ENCODE measurements at places on chromosomes 12 and 14.

DNA sequence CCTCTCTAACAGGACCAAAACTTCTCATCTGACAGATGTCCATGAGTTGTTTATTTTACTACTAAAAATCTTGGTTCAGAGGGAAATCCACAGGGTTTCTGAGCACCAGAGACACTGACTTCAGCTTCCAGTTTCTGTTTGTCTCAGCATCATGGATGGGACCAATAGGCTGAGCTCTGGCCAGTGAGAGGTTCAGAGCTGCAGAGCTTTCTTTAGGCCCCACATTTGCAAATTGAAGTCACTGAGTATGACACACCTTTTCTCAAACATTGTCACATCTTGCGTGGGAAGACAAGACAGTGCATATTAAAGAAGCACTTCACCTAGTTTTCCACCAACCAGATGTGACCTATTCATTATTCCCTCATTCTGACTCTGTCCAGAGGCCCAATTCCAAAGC, 45.2 kb downstream of the RDH12 start:
- no peak for DNase-seq

- no peak for DNase-seq
These were observed 92.9 kb upstream of the MAX start for GRCh38 chr14:65195042-65195719.

GRCh38 chr12:109567296-109567695, 6.0 kb downstream of the MMAB start:
- DNase-seq: no peak

DNA sequence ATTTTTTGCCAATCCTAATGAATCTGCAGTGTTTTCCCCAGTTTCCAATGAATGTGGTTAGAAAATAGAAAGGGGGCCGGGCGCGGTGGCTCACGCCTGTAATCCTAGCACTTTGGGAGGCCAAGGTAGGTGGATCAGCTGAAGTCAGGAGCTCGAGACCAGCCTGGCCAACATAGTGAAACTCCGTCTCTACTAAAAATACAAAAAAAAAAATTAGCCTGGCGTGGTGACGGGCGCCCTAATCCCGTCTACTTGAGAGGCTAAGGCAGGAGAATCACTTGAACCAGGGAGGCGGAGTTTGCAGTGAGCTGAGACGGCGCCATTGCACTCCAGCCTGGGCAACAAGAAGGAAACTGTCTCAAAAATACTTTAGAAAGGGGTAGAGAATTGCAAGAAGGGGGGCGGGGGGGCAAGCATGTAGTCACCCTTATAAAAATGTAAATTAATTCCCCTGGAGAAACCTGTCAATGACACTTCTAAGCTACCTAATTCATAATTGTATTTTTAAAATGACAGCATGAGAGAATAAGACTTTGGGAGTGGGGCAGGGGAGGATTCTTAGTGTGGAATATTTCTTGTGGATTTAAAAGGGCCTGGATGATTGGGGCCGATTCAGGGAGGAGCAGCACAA, 1.7 kb downstream of the KLHDC2 start:
- DNase-seq: no peak

DNA sequence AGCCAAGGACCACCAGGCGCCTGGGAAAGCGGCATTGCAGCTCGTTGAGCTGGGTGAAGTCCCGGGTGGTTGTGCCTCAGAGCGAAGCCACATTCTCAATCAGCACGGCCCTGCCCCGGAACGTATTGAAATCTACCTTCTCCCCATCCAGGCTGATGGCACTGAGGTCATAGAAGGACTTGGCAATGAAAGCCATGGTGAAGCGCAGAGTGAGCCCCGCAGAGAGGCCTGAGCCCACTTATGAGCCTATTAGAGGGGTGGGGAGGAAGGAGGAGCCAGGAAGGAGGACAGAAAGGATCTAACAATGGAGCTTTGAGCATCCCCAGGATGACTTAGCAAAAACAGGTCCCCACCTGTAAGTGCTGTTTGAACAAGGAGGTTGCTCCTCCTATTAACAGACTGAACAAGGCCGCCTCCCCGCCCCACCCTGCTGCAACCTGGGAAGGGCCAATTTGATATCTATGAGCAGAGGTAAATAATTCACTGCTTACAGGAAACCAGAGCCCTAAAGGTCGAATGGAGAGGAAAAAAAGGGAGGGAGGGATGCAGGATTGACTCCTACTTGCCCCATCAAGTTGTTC, at the start of gene GPX2:
GPX2 (minus strand) TSS at position 215 of the 581 bp plus-strand sequence; CDS start at position 196, 19 bp downstream.
- no peak for DNase-seq

DNA sequence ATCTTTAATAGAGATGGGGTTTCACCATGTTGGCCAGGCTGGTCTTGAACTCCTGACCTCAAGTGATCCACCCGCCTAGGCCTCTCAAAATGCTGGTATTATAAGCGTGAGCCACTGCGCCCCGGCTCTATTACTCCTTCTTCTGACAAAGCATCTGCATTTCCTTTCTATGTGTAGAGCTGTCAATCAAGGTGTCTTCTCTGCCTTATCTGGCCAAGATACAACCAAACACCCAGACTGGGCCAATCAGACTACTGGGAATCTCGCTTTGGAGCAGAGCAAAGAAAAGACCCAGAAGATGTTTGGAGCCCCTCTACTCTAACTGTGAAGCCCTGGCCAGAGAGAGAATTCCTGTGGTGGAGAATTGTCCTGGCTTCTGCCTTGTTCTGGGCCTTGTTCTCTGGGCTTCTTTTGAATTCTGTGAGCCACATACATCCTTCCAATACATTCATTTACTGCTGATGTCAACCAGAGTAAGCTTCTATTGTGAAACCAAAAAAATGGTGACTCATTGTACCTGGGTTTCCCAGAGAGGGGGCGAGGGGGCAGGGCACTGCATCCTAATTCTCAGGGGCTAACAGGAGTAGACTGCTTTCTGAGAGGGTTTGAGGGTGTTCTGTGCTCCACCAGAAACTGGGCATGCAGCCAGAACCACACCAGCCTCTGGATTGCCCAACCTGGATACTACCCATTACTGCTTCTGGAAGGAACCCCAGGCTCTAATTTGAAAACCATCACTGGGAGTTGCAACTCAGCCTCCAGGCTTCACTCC, 18.8 kb upstream of the FLVCR2 start:
- DNase-seq: no peak

GRCh38 chr12:111195316-111195715, 173.6 kb downstream of the PHETA1 start:
- DNase-seq: no peak

DNA sequence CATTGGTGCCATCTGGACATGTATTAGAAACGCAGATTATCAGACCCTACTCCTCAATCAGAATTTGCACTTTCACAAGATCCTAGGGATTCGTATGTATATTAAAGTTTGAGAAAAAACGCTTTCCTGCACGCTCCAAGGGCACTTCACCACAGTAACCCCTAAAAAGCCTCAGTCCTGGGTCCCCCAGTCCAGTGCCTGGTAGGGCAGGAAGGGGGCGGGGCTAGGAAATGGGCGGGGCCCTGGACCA, 369 bp downstream of the DEPDC4 start:
- DNase-seq: no peak

- no peak for DNase-seq
These were observed 3.0 kb upstream of the CORO1C start for GRCh38 chr12:108734200-108734906.

GRCh38 chr14:61257469-61258057, 23.6 kb downstream of the TMEM30B start:
- no peak for DNase-seq

DNA sequence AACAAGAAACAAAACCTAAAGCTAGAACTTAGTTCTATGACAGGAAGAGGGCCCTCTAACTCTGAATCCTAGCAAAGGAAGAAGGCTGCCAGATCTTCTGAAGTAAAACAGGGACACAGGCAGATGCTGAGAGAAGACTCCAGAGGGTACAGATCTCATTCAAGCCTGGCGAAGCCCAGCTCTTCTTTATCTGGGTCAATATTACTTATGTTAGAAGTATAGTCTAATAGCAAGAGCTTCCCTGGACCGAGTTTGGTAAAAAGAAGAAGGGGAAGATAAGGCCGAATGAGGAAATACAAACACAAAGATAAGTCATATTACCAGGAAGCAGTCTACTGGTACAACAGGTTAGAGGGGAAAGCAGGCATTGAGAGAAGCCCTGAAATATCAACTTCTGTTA, 79.9 kb upstream of the CCDC91 start:
- no peak for DNase-seq

GRCh38 chr14:52767058-52767833, 24.2 kb downstream of the GNPNAT1 start:
- no peak for DNase-seq

GRCh38 chr12:91551927-91552326, 369.3 kb upstream of the DCN start:
- no peak for DNase-seq

DNA sequence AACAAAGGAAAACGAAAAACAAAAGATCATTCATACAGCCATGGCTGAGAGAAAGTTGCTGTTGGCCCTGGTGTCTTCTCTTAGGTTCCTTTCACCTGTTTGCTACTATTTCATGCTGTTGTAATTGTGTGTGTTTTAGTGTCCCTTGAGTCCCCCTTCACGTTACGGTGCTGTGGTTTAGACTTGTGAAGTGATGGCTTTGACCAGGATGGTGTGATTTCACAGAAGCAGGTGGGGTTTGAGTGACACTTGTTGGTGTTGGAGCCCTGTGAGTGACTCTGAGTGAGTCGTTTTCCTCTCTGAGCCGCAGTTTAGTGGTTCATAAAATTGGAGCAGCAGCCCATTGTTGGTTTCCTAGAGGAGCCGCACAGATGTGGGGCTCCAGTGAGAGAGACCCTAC, 635.4 kb downstream of the VRK1 start:
- DNase-seq: no peak

GRCh38 chr14:77276295-77276935, 5.4 kb upstream of the NGB start:
- DNase-seq: no peak

GRCh38 chr12:19461999-19462398, 22.7 kb downstream of the AEBP2 start:
- no peak for DNase-seq

DNA sequence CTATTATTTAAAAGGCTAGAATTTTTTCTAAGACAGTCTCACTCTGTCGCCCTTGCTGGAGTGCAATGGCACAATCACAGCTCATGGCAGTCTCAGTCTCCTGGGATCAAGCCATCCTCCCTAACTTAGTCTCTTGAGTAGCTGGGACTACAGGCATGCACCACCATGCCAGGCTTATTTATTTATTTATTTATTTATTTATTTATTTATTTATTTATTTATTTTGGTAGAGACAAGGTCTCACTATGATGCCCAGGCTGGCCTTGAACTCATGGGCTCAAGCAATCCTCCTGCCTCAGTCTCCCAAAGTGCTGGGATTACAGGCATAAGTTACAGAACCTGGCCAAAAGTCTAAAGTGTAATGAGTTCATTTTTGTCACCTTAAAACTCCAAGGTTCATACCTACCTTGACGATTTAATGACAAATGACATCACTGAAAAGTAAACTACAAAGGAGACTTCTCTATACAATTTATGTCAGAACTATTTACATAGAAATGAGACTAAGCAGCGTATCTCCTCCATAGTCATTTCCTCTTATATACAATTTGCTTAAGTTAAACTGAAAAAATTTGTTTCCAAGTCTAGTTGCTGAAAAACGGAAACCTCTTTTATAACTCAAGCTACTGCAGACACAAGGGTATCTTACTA, 78.2 kb downstream of the EPS8 start:
- no peak for DNase-seq

GRCh38 chr14:96938946-96939345, 141.8 kb downstream of the VRK1 start:
- DNase-seq: no peak

DNA sequence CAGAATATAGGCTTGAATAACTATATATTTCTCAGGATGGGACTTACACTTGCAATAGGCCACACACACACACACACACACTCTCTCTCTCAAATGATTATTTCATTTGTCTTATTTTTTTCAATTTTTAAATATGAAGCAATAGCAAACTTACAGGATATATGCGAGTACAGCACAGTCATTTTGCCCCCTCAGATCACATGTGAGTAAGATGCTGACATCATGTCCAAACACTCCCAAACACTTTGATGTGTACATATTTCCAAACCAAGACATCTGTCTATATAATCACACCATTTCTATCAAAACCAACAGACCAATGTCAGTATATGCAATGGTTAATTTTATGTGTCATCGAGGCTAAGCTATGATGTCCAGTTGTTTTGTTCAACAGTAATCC, 1535.9 kb upstream of the FLRT2 start:
- no peak for DNase-seq

GRCh38 chr12:57737467-57738460, 778 bp downstream of the AGAP2 start:
- no peak for DNase-seq

DNA sequence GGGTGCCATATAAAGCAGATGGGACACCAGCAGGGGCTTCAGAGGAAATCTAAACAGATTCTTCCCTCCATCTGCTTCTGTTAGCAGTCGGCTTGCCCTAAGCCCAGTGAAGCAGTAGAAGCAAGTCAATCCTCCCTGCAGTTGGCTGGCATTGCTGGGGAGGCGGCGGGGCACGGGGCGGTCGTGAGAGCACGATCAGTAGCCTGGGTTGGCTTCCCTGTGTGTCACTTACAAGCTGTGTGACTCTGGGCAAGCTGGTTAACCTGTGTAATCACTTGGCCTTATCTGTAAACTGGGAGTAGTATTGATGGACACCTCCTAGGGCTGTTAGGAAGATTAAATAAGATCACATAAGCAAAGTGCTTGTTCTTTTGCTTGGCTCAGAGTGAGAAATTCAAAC, 19.4 kb downstream of the MYRFL start:
- no peak for DNase-seq

GRCh38 chr12:47909839-47910465, 5.2 kb upstream of the VDR start:
- DNase-seq: no peak

DNA sequence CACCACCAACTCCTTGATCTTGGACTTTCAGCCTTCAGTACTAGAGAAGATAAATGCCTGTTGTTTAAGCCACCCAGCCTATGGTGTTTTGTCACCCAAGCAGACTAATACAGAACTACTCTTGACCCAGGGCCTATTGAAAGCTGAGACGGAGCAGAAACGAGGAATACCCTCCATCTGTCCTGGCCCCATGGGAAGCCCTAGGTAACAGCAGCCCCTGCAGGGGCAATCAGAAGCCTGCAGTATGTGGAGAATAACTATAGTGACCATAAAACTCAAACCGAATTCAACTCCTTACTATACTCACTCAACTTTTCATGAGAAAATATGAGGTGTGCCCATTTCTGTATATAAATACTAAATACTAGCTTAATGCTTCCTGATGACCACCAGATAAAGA, 307.4 kb downstream of the NUAK1 start:
- no peak for DNase-seq

DNA sequence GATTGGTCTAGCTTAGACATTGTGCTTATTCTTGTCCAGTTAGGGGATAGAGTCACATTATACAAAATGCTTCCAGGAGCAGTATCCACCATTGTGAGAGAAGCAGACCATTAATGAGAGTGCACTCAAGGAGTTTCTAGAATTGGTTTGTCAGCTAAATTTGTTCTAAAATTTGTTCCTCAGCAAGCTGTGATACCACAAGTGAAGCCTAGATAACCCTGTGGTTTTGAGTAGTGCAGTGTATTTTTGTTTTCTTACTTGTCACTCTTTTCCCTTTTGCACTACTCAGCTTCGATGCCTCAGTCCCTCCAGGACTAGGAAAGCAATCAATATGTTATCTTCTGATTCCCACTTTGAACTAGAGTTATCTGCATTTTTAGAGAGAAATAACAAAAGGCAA, 42.5 kb upstream of the AKAP6 start:
- no peak for DNase-seq
